ENCODE measurements at places on chromosomes 7 and 10.

DNA sequence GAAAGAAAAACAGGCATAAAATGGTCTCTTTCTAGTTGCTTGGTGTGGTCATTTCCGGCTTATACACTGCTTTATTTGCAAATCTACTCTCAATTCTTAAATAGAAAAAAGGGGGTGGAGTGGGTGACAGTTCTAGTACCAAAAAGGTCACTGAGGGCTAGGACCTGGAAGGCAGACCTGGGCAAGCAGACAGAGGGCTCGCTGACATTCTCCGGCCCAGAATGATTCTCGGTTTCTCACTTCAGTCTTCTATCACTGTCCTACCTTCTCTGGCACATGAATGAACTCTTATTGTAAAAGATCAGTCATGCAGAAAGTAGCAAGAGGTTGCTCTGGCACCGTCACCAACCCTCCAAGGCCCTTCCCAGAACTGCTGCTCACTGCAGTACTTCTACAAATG lies 54.0 kb downstream of the MALSU1 start:
- no peak for DNase-seq

DNA sequence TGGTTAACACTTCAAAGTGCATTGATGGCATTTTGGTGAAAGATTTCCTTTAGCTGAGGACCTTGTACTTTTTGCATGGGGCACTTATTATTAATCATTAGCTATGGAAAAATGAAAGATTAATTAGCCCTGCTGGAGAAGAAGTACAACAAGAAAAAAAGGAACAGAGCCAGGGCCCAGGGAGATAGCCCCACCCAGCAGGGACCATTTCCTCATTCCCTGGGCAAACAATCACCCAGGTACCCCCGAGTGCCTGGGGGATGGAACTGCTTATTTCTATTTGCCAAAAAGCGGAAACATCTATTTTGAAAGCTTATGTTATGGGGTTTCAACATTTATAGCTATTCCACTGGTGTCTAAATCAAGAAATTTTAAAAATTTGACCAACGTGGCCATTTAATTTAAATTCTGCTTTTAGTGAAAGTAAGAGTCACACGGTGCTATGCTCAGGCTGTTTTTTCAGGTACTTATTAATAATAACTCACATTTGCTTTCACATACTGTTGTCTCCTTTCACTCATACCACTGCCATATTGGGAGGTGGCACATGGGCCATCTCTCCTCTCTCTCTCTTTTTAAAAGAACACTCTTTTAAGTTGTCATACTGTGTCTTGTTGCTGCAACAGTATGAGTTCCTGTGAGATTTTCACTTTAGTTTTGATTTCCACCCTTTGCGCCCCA lies 143.6 kb upstream of the KIF5B start:
- DNase-seq: no peak

DNA sequence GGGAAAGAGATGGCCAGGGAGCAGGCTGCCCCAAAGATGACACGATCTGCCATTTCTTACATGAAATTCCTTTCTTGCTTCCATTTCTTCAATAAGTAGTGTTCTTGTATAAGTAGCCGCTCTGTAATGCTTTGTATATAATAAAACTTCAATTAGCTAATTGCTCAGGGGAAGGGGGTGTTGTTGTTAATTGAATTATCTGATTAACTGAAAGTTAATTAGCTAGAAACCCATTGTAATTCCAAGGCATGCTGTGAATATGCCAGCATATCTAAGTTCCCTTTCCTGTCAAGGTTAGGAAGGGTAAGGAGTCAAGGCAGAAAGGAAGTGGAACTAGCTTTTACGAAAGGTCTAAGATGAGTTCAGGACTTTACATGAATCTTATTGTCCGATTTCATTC lies 765.9 kb downstream of the TYW1 start:
- DNase-seq: no peak

- DNase-seq: no peak
Observed at GRCh38 chr10:104689547-104689946, 48.5 kb downstream of the SORCS3 start.

GRCh38 chr10:111137587-111137986 lies 60.8 kb downstream of the ADRA2A start:
- no peak for DNase-seq

DNA sequence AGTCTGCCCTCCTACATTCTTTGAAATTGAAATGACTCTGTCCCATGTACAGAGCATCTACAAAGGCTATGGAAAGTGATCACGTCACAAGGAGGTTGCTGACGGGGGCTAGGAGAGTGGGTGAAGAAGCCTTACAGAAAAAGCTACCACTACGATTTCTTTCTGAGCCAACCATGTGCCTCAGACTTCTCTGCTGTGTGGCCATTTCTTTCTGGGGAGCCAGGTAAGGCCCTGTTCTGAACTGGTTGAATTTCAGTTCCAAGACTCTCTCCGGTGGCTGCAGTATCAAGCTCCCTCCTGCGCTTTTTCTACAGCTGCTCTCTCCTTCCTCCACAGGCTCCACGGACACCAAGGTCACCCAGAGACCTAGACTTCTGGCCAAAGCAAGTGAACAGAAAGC lies 112.5 kb upstream of the PRSS1 start:
- DNase-seq: no peak

GRCh38 chr7:10802526-10802925 lies 171.1 kb upstream of the PHF14 start:
- DNase-seq: no peak

DNA sequence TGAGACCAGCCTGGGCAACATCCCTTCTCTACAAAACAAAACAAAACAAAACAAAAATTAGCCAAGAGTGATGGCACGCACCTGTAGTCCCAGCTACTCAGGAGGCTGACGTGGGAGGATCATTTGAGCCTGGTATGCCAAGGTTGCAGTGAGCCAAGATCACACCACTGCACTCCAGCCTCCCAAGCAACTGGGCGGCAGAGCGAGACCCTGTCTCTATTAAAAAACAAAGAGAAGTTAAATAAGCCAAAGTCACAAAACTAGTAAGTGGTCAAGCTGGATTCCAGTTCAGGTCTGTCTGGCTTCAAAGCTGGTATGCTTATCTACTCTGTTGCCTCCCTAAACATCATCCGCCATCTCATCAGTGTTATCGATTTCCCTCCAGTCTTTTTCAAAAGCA lies 110.8 kb downstream of the ARID5B start:
- no peak for DNase-seq

- no peak for DNase-seq
Observed at GRCh38 chr10:7117806-7118674, 292.8 kb downstream of the SFMBT2 start.

DNA sequence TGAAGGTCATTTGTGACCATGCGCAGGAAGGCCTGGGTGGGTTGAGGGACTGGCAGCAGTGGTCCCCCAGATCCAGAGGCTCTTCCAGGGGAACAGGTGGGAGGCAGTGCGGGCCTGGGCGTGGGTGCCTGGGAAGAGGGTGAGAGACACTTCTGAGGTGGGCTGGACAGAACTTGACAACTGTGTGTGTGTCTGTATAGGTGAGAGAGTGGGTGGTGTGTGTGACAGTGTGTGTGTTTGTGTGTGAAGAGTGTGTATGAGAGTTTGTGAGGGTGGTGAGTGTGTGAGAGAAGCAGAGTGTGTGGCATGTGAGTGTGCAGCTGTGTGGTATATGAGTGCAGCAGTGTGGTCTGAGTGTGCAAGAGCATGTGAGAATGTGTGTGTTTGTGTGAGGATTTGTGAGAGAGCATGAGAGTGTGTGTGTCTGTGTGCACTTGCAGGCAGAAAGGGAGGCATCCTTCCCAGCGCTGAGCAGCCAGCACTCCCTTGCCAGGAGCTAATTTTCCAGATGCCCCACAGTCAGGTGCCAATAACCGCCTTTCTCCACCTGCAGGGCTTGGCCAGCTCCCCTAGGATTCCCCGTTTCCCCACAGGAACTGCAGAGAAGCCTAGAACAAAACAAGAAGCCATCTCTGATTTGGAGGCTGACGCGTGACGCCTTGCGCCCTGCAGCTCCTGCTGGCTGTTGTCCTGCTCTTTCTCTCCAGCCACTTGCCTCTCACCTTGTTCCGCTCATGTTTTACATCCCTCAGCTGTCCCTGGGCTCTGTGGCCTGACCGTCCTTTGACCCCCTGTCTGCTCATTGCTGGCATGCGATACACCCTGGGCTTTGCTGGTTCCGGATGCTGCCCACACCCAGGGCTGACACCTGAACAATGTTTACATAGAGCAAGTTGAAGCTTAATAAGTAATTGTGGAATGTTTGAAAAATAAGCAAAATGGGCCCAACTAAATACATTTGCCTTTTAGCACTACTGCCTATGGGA lies 88.0 kb downstream of the TMEM178B start:
- no peak for DNase-seq

GRCh38 chr7:106476751-106477150 lies 184.2 kb downstream of the CCDC71L start:
- DNase-seq: no peak

DNA sequence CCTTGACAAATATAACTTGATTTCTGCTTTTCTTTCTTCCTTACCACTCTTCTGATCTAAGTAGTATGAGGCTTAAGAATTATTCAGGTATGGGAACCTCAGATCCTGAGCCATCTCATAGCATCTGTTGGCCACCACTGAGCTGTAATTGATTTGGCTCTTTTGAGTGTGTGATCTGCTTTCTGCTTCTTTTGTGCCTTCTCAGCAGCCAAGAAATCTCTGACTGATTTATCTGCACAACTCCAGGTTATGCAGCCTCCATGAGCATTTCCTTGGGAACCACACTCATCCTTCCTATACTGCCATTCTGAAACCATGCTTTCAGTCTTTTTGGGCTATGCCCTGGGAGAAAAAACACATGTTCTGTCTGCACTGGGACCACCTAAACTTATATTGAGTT lies 178.0 kb upstream of the FAM3C start:
- DNase-seq: no peak

DNA sequence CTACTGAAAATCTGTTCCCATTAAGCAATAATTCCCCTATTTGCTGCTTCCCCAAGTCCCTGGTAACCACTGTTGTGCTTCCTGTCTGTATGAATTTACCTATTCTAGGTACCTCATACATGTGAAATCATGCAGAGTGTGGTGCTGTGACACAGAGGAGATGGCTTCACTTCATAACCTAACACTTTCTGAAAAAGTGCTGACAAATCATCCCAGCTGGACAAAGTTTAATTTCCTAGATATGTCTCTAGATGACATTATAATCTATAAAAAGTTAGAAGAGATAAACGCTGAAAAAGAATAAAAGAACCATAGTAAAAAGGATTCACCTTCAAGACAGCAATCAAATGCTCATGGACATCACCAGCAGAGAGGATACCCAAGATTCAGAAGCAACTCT lies 277.9 kb downstream of the SKIDA1 start:
- no peak for DNase-seq

DNA sequence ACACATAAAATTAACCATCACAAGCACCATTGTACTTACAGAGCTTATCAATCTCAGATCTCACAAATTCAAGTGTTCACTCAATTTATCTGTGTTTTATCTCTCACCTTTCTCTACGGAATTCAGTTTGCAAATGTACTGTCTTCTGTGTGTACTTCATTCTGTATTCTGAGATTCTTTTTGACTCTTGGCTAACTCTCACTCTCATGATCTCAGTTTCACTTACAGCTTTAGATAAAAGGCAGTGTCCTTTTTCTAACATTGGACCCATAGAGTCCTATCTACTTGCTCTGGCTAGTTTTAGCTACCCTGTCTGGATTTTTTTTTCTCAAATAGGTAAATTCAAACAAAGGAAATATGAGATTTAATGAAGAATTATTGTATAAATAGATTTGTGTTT lies 176.0 kb downstream of the CCDC7 start:
- DNase-seq: no peak

- DNase-seq: no peak
Observed at GRCh38 chr7:30563326-30563942, 31.2 kb upstream of the GARS1 start.

- no peak for DNase-seq
Observed at GRCh38 chr7:153433223-153433622, 619.0 kb upstream of the DPP6 start.

- no peak for DNase-seq
Observed at GRCh38 chr10:43867113-43867512, 218.4 kb upstream of the ZNF32 start.

GRCh38 chr10:31099664-31100063 lies 68.0 kb upstream of the ZNF438 start:
- DNase-seq: no peak

DNA sequence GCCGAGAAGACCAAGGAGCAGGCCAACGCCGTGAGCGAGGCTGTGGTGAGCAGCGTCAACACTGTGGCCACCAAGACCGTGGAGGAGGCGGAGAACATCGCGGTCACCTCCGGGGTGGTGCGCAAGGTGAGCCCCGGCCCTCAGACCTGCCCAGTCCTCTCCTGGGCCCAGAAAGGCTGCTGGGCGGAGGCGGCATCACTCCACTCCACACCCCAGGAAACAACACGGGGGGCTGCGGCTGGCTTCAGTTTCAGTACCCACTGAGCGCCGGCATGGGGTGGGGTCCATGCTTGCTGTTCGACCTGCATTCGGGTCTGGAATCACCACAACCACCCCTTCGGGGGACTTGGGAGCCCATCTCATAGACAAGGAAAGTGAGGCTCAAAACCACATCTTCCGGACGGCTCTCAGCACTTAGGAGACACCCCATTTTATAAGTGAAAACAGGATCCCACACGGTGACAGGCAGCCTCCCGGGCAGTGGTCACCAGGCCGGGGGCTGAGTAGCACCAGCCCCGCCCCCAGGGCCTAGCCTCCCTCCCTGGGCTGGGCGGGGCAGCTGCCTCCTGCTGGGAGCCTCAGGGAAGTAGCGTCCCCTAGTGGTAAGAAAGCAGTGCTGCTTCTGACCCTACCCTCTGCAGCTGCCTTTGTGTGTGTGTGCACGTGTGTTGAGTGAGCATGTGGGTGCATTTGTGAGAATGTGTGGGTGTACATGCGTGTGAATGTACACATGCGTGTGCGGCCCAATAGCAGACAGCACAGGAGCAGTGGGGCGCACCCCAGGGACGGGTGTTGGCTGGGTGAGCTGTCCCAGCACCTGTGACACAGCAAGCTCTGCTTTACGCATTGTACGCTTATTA lies 1.8 kb downstream of the SNCG start:
- DNase-seq: peak; percentile 45

DNA sequence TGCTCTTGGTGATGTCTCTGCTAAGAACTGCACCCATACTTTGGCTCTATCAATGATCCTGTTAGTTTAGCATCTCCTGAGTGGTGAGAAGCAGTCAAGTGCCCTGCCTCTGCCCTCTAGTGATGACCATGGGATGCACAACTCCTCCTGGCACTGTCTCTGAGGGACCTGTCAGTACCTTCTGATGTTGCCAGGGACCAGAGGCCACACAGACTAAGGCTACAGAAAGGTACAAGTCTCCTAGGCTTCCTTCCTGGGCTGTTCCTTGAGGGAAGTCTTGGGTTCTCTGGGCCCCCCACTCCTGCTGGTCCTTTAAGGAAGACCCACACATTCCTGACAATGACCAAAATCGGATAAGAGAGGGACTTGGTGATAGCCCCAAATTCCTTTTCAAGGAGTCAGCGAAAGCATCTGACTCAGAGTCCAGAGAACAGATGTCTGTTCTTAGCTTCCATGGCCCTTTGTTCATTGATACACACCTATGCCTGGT lies 15.3 kb downstream of the NKX2-3 start:
- no peak for DNase-seq

All from NCI-H1436 (cell line).